IPS DF 6.9 (cell line): ENCODE measurements at places on chromosomes 3 and 15.

- peak; percentile 71 for DNase-seq
Observed at GRCh38 chr3:48194446-48195071, 6.3 kb upstream of the CDC25A start.

DNA sequence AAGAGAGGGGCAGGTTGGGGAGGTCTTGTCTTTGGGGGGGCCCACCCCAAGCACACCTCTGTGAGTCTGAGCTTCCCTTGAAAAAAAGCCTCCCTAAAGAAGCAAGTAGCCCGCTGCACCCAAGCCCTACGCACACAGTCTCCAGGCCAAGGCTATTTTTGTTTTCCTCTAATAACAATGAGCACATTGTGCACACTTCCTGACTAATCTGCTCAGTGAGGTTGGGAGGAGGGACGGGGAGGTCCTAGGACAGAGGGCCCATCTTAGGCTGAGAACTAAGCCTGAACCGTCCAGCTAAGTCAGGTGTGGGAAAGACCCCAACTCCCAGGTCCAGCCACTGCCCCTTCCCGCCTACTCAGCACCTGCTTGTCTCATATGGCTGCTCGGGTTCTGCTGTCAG, 87.2 kb downstream of the HMG20A start:
- DNase-seq: no peak

DNA sequence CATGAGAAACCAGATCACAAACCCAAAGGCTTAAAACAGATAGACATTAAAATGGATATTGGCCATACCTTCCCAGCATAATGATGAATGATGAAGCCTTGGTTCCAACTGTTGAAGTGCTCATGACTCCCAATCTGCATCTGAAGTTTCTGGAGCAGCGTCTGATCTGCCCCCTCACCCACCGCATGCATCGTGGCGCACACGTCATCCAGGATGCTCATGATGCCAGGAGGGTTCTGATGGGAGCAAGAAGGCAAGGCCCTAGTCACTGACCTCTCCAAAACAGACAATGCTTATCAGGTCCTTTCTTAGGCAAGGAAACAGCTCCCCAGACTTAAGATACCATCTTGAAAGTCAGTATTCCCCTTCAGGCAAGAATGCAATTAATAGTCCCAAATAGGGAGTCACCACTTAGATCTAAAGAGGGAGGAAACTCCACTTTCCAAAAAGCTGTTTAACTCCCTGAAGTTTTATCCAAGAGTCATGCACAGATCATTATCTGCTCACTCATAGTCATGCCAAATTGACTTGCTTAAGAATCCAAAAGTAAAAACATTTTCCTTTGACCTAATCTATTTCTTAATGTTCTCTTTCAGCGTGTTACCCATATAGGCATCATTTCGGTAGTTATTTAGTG, 2.1 kb downstream of the LDHAL6B start:
- DNase-seq: no peak

- DNase-seq: no peak
Observed at GRCh38 chr15:65918357-65918920, 49.1 kb downstream of the RAB11A start.

DNA sequence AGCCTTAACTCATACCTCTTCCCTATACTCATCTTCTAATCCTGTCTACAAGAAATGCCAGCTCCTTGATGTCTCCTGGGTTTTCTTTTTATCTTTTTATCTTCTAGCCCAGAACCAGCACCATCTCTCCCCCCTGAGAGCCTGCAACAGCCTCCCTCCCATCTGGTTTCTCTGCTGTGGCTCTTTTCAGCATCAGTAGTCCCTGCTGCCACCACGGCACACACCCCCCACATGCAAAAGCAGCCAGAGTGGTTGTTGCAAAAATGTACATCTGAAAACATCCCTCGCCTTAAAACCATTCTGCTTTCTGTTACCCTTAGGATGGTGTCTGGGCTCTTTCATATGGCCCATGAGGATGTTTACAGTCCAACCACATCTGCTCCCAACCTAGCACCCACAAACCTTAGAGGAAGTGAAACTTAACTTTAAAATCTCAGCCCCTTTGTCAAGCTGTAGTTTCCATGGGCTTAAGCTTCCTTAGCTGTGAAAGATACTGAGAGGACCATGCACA, 775 bp downstream of the TTC21A start:
- DNase-seq: no peak
